ENCODE measurements at places on chromosomes 6 and 20. TPM values are rescaled to one million over a fixed set of nuclear protein-coding genes. Genes with fewer than 3 reads are reported as not detected.

The SIRPG gene
- total RNA-seq: not detected

The PSORS1C1 gene
- total RNA-seq: 9.6 TPM

DNA sequence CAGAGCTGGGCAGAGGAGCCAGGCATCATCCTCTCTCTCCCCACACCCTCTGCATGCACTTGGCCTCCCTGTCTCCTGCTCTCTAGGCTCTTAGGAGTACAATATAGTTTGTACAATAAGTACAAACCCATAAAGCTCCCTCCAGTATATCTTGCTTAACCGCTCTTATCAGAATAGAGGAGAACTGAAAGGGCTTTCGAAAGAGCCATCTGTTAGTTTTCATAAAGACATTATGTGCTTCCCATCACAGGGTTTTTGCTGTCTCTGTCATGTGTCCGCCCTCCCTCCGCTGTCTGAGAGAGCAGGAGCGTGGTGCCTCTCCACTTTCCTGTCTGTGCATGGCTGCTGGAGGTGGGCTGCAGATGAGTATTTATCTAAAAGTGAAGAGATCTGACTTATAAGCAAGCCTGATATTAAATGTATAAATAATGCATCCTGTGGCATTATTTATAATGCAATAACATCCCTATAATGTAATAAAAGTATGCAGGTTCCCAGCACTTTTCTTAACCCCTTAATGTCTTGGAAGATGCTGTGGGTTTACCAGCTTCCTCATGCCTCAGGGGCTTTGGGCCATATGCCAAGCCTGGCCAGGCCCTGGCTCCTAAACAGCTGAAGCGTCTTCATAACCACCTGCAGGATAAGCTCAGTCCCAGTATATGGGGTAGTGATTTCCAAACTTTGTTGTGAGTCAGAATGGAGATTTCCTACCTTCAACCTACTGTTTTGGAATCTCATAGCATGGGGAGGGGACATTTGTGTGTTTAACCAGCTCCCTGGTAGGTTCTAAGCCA is 297.1 kb downstream of the DHX35 start:
- DNase-seq: no peak

- no peak for DNase-seq
These were observed 25.5 kb downstream of the DDO start for GRCh38 chr6:110389689-110390382.

DNA sequence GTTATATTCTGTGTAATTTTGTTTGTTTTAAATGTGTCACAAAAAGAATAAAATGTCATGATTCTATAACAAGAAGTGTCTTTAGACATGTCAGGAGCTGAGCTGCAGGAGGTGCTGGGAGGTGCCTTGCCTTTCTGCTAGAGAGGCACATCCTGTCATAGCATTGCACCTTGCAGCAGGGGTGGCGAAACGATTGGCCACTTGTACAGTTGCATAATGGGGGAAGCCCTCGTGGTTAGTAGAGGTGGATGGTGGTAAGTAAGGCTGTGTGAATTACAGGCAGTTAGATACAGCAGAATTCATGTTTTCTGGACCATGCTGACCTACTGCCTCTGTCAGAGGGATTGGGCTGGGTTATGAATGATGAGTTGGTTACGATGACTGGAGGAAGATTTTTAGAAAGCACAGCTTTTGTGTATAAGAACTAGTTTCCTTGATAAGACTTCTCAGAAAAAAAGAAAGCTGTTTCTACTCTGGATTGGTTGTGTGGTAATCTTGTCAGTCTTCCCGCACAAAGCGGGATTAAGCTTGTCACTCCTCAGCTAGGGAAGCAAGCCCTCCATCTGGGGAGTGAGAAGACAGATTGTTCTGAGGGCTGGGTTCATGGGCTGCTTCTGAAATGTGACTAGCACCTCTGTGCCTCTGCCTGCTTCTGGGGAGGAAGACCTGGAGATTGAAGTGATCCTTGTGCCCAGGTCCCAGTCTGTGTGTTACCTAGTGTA is 74.9 kb downstream of the FOXO3 start:
- no peak for DNase-seq

DNA sequence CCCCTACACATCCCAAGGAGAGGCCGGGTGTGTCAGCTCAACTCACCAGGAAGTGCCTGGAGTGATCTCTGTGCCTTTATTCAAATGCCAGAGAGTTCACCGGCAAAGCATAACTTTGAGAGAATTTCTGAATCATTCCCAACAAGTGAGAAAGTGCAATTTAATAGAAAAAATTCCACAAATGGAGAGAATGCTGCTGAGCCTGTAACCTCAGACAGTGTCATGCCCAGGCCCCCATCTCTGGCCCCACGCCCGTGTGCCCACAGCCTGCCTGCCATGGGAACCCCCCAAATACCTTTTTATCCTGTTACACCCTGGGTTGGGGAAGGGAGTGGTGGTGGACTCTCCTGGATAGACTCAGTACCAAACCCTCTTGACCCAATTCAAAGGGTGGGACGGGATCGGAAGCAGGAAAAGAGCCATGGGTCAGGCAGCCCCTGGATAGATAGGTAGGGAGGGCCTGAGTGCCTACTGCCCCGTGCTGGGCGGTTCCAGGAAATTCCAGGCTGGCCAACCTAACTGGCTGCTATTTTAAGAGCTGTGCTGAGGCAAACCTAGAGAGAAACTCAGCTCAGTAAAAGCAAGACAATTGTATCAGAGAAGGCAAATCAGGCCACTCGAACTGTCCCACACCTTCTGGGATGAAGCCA is 179.0 kb upstream of the FOXA2 start:
- peak; percentile 76 for DNase-seq

GRCh38 chr6:137361701-137362100 is 132.5 kb downstream of the OLIG3 start:
- no peak for DNase-seq

- DNase-seq: no peak
These were observed 41.8 kb downstream of the SESN1 start for GRCh38 chr6:109052852-109053251.

- no peak for DNase-seq
These were observed 7.8 kb upstream of the BTN3A1 start for GRCh38 chr6:26394289-26394688.

- DNase-seq: no peak
These were observed 60.5 kb upstream of the SAMD5 start for GRCh38 chr6:147447835-147448611.

DNA sequence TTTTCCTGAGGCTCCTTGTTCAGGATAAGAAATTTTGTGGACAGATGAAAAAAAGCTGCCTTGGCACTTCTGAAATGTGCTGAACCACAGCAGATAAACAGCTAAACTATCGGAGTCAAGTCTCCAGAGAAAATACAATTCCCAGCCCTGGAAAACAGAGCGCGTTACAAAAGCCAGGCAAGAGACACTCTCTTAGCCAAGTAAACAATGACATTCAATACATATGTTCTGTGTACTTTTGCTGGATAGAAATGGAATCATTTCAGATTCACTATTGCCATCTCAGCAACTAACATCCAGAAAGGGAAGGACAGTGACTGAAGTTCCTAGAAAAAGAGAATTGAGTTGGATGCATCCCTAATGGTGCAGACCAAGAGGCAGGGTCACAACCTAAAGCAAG is 196.8 kb upstream of the NRSN1 start:
- DNase-seq: no peak

- DNase-seq: no peak
These were observed 754.6 kb upstream of the MMS22L start for GRCh38 chr6:98037571-98037970.

DNA sequence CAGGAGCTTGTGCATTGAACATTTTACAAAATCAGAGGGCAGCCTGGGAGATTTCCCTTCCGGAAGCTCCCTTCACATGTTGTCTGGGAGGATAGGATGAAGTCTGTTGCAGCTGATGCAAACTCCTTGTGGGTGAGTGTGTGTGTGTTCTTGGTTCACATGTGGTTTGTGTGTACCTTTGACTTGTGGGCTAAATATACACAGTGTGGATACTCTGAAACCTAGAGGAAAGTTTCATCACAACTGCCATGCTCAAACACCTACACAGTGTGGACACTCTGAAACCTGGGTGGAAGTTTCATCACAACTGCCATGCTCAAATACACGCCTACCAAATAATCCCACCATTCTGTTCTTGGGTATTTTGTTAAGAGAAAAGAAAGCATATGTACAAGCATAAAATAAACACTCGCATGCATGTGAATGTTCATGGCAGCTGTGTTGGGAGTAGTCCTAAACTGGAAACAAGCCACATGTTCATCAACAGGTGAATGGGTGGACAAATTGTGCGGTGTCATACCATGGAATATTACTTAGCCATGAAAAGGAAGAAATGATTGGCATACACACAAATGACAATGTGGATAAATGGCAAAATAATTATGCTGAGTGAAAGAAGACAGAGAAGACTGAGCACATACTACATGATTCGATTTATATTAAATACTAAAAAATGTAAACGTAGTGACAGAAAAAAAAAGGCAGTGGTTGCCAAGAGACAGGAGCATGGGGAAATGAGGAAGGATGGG is 1.8 kb downstream of the SCP2D1 start:
- no peak for DNase-seq

- no peak for DNase-seq
These were observed 560.8 kb upstream of the IMPG1 start for GRCh38 chr6:76633259-76633658.

Data from vagina (tissue), 2 donors.